ENCODE measurements at places on chromosomes 3 and 15.

DNA sequence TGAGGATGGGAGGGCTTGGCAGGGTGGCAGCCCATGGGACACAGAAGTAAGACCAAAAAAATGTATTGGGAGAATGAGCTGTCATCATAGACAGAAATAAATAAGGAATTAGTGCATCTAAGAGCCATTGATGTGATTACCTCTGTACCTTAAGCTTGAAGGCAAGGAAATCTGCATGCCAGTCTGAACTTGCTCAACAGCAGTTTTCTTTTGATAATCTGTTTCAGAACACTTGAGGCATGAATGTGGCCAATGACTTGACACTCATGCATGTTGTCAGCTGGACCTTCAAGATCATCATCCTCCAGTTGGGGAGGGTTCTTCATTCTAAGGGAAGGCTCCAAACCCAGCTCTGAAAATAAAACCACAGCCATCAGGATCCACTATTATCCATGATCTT, 148.5 kb downstream of the DCLK3 start:
- no peak for DNase-seq

DNA sequence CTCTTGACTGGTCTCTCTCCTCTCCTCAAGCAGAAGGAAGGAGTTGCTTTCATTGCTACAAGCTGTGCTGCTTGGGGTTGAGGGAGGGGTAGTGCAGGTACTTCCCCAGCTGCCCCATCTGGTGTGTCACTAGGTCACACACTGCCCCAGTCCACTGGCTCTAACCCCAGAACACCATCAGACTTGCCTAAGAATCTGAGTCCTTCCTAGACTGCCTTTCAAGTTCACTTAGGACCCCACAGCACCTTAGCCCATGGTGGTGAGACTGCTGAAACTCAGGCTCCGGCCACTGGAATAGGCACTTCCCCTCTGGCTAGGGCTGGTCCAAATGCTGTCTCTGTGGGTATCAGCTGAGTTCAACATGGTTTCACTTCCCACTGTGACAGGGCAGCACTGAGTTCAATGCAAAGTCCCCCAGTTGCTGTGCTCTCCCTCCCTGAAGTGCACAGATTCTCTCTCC, 279.7 kb upstream of the GOLGA6L4 start:
- DNase-seq: no peak

DNA sequence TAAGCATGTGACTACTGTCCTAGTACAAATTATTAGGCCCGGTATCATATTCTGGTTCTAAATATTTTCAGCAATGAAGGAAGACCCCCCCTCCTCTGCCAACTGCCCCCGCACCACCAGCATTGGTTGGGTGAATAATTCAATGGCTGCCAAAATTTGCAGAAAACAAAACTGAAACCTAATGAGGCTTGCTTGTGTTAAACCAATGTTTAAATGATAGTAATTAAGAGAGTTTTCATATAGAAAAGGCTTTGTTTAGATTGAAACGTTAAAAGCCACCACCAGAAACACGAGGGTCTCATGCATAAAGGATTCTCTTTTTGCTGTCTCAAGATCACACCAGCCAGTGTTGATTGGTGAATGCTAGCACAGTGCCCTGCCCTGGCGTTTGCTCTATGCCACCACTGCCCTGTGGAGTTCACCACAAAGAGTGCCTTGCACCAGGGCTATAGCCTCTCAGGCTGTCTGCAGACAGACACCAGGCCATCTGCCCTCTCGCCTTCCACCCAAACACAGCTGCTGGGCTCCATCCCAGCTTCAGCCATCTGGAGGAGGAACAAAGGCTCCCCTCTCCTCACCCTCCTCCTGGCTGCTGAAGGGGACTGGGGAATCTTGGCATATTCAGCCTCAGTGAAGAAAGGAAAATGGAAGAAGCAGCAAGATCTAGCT, 200.3 kb upstream of the PFN2 start:
- DNase-seq: no peak

GRCh38 chr15:65370885-65371284, 6.9 kb downstream of the IGDCC3 start:
- no peak for DNase-seq

GRCh38 chr3:55609230-55609827, 122.2 kb upstream of the WNT5A start:
- DNase-seq: no peak

- peak; percentile 15 for DNase-seq
These were observed 452.1 kb upstream of the PPP2R3A start for GRCh38 chr3:135513106-135514059.

DNA sequence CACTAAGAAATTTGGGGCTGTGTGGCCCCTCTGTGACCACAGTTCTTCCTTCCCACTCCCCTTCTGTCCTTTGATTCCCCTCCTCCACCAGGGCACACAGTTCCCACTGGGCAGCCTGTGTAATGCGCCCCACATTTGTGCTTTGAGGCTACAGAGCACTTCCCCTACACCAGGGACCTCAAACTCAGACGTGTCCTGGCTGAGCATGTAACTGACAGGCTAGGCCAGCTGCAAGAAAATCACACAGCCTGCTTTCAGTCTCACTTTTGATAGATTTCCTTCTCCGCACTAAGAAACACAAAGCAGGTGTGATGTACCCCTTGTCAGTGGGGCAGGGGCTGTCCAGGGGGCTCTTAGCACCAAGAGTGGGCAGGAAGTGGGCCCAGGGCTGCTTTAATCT, 29.6 kb downstream of the PRKCD start:
- no peak for DNase-seq

GRCh38 chr3:189712906-189713483, 81.8 kb downstream of the TP63 start:
- DNase-seq: no peak

DNA sequence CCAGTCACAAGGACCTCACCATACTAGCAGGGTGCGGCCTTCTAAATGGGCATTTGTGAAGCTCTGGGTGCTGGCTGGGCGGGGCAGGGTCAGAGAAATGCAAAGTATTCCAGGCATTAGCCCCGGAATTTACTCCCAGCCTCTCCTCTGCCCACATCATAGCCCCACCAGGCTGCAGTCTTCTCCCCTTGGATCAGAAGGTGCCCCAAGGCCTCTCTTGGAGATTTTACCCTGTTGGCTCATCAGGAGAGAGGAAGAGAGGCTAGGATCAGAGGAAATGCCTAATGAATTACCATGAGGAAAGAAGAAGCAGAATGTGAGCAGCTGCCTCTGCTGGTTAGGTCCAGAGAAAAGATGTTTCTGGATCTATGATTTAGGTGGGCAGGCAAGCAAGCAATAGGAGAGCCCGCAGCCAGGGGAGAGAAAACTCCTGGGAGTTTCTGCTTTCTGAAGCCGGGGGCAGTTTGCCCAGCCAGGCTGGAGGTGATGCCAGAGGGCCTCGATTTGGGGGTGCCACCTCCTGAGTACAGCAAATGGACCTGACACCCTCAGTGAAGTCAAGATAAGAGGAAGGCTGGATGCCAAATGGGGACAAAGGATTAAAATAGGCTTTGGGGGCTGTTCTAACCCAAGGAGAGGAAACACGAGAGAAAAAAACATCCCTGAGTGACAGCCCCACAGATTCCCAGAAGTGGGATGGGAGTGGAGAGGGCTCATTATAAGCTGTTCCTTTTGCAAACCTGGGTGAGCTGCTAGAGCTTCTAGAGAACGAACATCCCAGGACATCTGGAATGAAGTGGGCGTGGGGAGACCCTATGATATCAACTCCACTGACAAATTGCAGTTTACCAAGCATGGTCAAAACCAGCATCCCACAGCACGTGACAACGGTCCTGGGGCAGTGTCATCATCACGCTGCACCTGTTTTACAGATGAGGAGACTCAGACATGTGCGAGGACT, 65.4 kb downstream of the BDH1 start:
- DNase-seq: peak; percentile 80

Measured in GM03348 (cell line).